ENCODE measurements at places on chromosomes 4 and X.

DNA sequence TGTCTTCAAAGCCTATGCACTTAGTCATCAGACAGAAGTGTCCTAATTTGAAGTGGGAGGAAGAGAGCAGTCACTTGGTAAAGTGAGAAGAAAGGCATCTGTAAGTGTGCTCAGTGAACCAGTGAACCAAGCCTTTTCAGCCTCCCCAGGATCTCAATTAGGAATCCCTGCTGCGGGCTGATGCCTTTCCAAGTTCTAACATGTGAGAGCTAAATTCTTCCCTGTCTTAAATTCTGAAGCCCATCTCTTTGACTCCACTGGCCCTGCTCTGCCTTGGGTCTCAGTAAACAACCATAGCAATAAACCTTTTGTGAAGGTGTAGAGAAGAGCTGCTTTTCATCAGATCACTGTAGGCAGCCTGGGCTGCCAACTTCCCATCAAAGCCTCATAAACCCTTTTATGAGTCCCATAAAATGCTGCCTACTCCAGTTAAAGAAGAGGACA is 701.2 kb upstream of the LCORL start:
- no peak for DNase-seq

GRCh38 chrX:19581786-19582185 is 66.5 kb upstream of the MAP3K15 start:
- DNase-seq, result no peak

DNA sequence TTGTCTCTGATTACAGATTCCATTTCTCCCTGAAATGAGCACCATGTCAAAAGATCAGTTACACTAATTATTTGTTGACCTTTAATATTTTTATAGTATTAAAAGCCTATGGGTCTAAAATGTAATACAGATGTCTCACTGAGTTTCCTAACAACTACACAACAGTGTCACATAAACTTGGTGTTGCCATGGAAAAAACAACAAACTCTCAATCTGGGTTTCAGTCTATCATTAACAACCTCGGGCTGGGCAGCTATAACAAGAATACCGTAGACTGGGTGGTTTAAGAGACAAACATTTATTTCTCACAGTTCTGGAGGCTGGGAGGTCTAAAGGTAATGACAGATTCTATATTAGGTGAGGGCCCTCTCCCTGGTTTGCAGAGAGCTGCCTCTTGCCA is 407.1 kb downstream of the HNRNPD start:
- DNase-seq, result no peak

- no peak for DNase-seq
Observed at GRCh38 chr4:15963576-15963975, 601 bp upstream of the FGFBP2 start.

GRCh38 chr4:14247767-14248166 is 620.2 kb upstream of the BOD1L1 start:
- no peak for DNase-seq

GRCh38 chr4:54942721-54943120 is 182.7 kb downstream of the KDR start:
- no peak for DNase-seq

DNA sequence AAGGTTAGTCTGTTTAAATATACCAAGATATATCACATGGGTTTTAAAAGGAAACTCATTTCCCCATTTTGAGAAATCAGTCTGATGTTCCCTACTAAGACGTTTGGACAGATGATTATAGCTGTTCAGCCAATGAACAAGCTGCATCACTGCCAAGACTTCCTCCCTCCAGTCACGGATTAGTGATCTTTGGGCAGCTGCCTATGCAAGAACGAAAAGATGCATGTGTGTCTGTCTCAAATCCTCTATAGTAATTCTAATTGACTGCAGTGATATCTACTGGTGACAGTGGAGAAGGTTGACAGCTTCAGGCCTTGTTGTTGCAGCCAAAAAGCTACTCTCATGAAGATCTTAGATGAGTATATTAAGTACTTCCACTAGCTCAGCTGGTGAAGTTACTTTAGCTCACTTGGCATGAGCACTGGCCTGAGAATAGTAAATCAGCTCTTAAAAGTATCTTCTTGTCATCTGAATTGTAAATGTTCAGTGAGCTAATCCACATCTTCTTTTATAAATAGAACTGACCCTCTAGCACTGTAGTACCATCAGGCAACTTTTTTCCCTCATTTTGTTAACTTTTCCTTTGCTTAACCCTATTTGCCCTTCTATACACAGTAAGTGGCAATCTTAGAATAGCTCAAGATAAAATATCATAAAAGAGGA is 134.5 kb upstream of the PCDH10 start:
- DNase-seq, result no peak

GRCh38 chrX:51440365-51440764 is 56.0 kb downstream of the NUDT11 start:
- DNase-seq, result no peak

- no peak for DNase-seq
Observed at GRCh38 chrX:145190801-145191389, 56.4 kb upstream of the SPANXN1 start.

GRCh38 chr4:146247356-146247755 is 33.0 kb downstream of the REELD1 start:
- no peak for DNase-seq

GRCh38 chr4:6676722-6677558 is 16.7 kb upstream of the S100P start:
- no peak for DNase-seq

GRCh38 chr4:73762409-73762808 is 22.0 kb downstream of the CXCL8 start:
- DNase-seq, result no peak

GRCh38 chr4:90080116-90080515 is 47.1 kb upstream of the CCSER1 start:
- no peak for DNase-seq

GRCh38 chr4:72207196-72207595 is 175.4 kb downstream of the NPFFR2 start:
- no peak for DNase-seq

GRCh38 chrX:79415056-79415455 is 47.9 kb upstream of the ITM2A start:
- no peak for DNase-seq

DNA sequence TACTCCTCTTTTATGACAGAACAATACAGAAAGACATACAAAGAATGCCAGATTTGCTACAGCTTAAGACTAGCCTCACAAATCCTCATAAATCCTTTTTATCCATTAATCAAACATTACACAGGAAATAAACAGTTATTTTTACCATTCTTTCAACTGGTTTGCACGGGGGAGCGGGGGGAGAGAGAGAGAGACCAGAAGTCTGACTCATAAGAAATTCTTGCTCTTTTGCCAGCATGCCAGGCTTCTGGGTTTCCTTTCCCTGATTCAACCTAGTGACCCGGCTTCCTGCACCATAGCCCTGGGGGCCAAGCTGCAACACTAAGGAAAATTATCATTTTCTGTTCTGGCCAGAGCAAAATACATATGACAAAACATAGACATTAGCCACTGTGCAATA is 6.8 kb upstream of the RRAGB start:
- DNase-seq, result peak; percentile 83

DNA sequence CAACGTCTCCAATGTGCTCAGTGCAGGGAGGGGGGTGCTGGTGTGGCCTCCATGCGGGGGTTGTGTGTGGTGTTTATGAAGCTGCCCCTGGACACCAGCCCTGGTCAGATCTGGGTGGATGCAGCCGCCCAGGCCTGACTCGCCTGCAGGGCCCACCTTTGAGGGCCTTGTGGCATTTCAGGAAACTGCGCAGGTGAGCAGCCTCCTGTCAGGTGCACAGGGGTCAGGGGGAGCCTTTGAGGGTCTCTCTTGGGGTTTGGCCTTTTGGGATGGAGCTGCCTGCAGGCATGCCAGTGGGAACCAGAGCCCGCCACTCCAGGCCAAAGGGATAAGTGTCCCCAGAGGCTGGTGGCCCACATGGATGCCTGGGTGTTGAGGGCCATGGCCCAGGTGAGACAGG is 45.4 kb downstream of the ADRA2C start:
- DNase-seq, result no peak

GRCh38 chrX:43949669-43950068 is 23.5 kb downstream of the NDP start:
- DNase-seq, result peak; percentile 28

DNA sequence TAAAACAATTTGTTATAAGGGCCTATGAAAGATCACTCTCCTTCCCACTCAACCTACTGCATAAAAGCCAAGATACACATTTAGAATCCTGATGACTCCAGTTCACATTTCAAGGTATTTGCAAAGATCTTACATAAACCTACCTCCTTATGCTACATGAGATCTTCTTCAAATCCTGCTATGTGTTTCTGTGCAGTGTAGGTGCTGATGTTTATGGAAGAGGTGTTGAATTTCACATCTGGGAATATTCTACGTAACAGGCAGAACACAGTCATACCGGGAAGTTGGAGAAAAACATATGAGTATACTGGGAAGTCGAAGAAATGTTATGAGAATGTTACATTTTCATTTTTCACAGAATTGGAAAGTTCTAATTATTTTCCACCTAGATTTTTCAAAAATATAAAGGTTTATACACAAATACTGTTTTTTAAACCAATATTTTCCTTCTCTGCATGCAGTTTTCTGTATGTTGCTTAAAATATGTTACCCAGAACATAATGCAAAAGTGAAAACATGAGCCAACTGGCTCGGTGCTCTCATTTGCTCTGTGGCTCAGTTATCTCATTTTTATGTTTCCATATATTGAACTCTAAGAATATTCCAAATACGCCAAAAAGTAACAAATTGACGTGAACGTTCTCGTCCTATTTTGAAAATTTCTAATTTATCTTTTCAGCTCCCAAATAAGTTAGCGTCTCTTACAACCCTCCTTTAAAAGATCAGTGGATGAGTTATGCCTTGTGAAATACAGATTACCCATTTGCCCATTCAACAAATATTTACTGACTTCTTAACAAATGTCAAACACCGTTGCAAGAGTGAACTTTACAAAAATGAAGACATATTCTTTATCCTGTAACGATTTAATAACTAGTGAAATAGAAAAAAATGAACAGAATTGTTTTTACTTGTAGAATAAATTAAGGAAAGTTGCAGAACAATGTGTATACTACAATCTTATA is 899.3 kb downstream of the STIM2 start:
- no peak for DNase-seq

DNA sequence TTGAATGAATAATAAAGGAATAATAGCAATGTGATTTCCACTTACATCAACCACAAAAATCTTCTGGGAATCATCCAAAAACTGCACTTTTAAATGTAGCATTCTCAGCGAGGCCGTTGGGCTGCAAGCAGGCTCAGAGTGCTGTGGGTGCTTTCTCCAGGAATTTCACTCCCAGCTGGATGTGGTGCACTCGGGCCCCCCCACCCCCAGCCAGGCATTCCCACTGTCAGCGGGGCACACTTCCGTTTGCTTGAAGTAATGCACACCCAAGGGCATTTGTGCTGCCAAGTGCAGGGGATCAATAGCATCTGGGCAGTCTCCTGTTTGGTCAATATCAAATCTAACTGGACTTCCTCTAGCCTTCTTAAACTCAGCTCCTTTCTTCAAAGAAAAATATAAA is at the start of gene FRMD7:
TSS of gene FRMD7 (minus strand) at position 278 of the 400 bp plus-strand sequence. CDS start at position 102, 176 bp downstream.
- no peak for DNase-seq

GRCh38 chr4:148845609-148846008 is 403.4 kb upstream of the NR3C2 start:
- DNase-seq, result no peak

- DNase-seq, result no peak
Observed at GRCh38 chrX:3160756-3161155, 119.5 kb downstream of the ARSF start.

DNA sequence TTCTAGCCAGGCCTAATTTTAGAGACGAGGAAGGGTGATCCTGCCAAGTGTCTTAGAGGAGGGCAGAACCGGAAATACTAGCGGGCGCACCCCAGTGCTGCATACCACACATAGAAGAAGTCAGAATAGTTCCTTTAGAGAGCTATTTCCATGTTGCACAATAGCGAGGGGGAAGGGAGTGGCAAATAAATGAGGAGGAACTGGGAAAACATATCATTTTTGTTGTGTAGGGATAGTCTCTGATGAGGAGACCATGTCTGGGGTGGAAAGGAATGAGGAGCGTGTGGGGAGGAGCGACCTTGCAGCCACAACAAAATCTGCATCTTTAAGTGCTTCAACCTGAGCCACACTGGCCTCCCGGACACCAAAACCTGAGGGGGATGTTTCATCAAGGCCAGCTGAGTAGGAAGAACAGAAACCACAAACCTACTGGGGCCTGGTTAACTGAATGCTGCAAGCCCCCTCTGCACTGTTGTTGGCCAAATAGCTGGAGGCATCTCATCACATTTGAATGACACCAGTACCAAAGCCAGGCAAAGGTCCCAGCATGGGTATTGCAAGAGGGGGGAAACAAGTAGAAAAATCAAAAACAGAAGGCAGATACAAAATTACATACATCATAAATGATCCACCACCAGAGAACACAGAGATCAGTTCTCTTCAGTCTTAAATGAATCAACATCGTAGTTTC is 26.7 kb upstream of the C1QTNF7 start:
- DNase-seq, result peak; percentile 3

GRCh38 chr4:147899512-147899911 is 167.6 kb downstream of the ARHGAP10 start:
- DNase-seq, result no peak

GRCh38 chrX:15816886-15817285 is 26.6 kb downstream of the ZRSR2 start:
- peak; percentile 9 for DNase-seq

GRCh38 chr4:76622126-76622525 is 187.1 kb downstream of the SHROOM3 start:
- no peak for DNase-seq

DNA sequence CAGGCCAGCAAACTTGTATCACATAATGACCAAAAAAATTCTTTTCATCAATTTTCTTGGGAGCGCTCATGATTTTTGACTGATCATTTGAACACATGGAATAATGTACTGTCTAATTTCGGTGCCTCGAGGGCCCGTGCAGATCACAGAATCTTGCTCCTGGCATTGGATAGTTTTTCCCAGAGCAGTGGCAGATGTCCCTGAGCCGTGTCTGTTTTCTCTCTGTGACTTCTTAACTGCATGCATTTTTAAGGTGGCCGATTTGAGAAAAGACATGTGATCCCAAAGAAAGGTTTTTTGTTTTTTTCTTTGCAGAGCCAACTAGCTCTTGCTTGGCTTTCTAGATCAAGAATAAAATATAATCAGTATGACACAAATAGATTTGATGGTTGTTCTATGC is 19.7 kb downstream of the GPRIN3 start:
- DNase-seq, result no peak
